ENCODE measurements at places on chromosomes 3 and 15.

DNA sequence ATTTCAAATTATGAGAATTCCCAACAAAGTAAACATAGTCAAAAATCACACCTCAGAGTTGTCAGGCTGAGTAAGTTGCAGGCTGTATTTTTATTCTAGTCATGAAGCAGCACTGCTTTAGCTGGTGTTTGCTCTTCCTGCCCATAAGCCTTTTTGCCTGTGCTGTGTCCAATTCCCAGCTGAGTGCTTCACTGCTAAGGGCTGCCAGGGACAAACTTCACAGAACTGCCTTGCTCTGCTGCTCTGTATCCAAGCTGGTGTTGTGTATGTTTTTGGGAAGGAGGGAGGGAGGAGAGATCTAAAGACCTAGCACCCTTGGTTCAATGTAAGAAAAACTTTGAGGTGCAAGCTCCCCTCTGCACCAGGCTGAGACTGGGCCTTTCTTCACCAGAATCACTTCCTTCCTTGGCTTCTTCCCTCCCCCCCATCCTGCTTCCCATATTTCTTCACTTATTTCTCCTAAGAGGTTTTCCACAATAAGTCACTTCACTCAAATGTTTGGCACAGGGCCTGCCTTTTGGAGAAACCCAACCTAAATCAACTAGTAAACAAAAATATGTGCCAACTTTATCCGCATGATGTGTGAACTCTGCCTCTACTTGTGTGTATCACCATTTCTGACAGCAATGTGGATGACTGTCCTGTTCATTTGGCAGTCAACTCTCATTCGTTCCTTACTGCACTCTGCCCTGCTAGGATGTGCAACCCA is 156.1 kb downstream of the TBL1XR1 start:
- no peak for DNase-seq

- DNase-seq, result no peak
Measured at GRCh38 chr3:17755836-17756235, 13.4 kb upstream of the TBC1D5 start.

- no peak for DNase-seq
Measured at GRCh38 chr3:67561667-67562394, 92.6 kb downstream of the SUCLG2 start.

GRCh38 chr3:77475507-77475906 is 435.6 kb downstream of the ROBO2 start:
- DNase-seq, result no peak

- DNase-seq, result no peak
Measured at GRCh38 chr3:160695915-160696327, 19.0 kb downstream of the ARL14 start.

GRCh38 chr3:9280451-9281219 is 31.2 kb upstream of the SRGAP3 start:
- DNase-seq, result no peak

DNA sequence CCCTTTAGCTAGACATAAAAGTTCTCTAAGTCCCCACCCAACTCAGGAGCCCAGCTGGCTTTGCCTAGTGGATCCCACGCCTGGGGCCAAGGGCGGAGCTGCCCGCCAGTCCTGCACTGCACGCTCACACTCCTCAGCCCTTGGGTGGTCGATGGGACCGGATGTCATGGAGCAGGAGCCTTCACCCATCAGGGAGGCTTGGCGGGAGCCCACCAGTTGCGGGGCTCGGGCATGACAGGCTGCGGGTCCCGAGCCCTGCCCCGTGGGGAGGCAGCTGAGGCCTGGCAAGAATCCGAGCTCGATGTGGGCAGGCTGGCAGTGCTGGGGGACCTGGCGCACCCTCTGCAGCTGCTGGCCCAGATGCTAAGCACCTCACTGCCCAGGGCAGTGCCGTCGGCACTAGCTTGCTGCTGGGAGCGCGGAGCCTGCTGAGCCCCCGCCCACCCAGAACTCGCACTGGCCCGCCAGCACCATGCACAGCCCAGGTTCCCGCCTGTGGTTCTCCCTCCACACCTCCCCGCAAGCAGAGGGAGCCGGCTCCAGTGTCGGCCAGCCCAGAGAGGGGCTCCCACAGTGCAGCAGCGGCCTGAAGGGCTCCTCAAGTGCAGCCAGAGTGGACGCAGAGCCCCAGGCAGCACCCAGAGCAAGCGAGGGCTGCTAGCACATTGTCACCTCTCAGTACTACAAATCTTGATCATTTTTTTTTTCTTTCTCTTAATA is 391.4 kb upstream of the NDN start:
- no peak for DNase-seq

GRCh38 chr15:97235611-97235985 is 724.9 kb upstream of the ARRDC4 start:
- DNase-seq, result no peak

GRCh38 chr3:99895703-99896441 is 78.2 kb downstream of the CMSS1 start:
- no peak for DNase-seq

DNA sequence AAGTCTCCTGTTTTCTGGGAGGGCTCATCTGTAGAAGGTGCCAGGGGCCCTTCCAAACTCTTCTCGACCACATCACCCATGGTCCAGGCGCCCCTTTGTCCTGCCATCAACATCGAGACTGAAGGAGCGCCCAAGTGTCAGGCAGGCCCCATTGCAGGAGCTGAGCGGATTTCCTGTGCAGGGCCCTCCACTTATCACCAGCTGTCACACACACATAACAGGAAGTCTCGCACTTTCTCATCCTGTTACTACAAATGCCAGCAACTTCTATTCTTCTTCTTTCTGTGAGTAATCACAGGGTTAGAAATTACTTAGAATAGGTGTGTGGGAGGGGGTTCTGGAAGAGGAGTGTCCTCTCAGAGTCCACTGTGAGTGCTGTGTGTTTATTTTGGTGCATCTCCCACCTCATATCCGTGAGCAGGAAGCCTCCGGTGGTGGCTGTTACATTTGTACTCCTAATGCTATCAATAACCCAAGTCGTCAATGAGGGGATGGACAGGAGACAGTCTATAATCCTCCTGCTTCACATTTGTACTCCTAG is at the start of gene KLHL6:
Gene KLHL6, minus strand, starts transcription at position 166 of the 541 bp plus-strand sequence. Its CDS starts 53 bp downstream, at position 113.
- peak; percentile 41 for DNase-seq

DNA sequence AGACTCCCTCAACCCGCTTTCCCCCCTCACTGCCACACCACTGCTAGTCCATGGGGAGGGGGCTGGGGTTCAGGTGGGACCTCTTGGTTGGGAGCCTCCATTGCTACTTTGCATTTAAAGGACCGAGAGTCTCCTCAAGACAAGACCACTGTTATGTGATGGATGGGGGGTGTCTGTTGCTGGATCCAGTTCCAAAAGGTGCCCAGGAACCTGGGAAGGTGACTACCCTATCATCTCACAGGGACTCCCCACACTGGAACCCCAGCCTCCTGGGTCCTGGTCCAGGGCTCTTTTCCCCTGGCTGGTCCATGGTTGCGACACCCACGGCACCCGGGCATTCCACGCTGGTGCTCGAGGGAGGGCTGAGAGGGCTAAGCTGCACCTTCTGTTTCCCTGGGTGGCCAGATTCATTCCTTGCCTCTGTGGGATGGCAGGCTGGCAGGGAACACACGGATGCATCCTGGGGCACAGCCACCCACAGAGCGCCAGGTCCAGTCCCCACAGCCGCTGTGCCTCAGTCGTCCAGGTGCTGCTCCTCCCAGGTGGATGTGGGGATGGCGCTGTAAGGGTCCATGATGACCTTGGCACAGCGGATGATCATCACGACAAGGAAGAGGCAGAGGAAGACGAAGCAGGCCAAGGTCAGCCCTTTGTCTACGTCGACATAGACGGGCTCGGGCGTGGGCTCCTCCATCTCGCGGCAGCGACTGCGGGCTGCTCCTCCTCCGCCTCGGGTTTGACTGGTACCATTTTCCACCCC is 48.6 kb downstream of the FAH start:
- DNase-seq, result no peak

GRCh38 chr3:36957063-36957462 is 12.2 kb upstream of the TRANK1 start:
- no peak for DNase-seq

DNA sequence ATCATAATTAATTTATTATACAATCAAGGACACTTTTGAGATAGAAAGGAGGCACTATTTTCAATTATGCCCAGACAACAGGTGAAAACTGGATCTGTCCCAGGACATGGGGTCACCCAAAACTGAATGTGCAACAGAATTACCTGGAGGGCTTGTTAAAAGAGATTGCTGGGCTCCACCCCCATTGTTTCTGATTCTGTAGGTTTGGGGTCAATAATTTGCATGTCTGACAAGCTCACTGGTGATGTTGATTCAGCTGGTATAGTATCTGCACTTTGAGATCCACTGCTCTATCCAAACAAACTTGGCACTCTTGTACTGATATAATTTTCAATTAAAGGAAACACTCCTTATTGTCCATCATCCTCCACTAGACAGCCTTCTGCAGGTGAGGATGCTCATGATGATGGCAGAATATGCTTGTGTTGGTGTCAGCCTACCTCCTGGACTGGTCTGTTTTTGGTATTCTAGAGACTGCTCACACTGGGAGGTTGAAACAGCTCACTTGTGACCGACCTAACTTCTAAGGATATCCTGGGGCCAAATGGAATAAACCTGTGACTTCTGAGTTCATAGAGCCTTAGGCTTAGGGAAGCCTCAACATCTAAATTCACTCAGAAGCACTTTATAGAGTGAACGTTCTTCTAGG is 2.2 kb downstream of the P2RY14 start:
- DNase-seq, result no peak

DNA sequence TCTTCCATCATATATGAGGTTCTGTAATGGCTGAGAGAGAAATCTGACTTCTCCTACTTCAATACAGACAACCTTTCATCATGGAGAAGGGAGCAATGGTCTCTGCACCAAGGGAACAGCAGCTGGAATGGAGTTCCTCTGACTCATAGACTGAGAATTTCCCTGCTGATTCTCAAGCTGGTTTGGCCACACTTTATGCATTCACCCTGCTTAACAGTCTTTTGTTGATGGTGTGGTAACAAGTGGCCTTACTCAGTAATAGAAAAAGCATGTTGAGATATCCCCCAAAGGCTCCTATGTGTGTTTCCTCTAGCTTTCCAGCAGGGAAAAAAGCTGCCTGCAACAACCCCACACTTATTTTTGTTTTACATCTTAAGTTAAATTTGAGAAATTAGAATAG is 138.1 kb downstream of the GREM1 start:
- no peak for DNase-seq

- no peak for DNase-seq
Measured at GRCh38 chr15:61309031-61309511, 80.0 kb upstream of the RORA start.

GRCh38 chr3:62602129-62602770 is 228.9 kb upstream of the FEZF2 start:
- no peak for DNase-seq

DNA sequence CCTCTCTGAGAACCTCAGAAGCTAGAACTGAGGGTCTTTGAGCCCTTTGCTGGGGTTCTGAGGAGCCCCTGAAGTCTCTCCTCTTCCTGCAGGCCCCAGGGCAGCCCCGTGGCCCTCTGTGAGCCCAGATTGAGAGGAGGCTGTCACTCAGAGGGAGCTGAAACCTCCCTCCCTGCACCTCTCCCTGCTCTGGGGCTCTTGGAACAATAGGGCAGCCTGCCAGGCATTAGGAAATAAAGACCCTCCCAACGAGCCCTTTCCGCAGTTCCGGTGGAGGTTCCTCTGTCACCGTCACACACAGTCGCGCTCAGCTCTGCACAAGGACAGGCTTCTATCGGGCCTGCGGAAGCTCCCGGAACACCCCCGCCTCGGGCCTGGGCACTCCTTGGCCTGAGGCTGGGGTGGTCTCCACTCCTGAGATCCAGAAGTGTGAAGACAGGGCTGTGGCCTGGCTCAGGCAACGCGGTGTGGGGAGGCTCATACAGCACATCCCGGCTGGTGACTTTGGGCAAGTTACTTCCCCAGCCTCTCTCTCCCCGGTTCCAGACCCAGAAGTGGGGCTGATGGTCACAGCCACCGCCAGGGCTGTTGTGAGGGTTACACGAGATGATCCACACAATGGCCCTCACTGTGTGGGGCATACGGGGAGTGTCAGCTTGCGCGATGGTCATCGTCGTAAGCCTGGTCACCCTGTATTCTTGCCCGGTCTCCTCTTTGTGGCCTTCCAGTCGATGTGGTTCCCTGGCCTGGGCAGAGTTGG is 17.7 kb downstream of the MELTF start:
- no peak for DNase-seq

DNA sequence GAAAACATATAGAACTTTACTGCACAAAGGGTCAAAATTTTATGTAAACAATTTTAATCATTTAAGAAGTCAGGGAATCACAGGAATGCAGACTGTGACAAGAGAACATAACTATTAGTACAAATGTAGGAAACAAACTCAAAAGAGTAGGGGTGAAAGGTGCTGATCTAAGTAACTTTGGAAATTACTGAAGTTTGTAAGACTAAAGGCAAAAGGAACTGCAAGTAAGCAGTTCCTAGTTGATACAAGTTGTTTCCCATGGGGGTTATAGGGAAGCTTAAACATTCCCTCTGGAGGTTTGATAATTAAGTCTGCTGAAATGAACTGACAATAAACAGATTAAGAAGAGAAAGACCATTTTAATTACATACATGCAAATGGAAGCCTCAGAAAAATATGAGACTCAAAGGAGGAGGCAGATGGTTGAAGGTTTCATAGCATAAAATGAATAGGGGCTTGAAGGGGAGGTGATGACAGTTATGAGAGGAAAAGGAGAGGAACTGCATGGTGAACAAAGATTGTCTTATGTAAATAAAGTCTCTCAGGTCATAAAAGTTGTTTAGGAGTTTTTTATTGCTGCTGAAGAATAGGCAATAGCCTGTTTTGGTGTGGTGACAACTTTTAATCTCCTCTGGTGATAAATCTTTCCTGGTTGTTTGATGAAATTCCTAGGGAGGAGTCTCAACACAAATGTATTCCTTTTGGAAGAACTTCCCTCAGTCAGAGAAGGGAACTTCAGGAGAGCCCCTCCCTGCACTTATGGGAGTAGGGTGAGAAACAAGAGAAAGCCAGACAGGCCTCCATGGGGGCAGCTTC is 17.1 kb downstream of the SETMAR start:
- no peak for DNase-seq

- DNase-seq, result no peak
Measured at GRCh38 chr3:70959506-70960291, 623.8 kb downstream of the FOXP1 start.

- DNase-seq, result no peak
Measured at GRCh38 chr3:107928084-107928445, 162.8 kb downstream of the CD47 start.

DNA sequence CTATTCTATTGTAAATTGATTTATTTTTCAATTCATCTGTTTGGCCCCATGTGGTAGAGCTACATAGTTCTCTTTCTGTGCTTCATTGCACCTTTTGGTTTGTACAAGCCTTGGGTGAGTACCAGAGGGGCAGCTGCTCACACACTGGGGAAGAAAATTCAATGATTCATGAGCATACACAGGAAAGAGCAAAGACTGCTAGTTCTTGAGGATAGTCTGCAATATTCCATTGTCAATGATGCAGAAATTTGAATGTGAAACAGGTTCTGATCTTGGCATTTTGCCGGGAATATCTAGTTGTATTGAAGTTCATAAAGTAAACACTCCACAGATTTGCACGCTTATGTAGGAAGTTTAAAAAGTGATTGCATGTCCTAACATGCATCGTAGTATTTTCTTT is 304.6 kb downstream of the NAALADL2 start:
- DNase-seq, result no peak

GRCh38 chr15:80591938-80592825 is 102.9 kb upstream of the ABHD17C start:
- no peak for DNase-seq

All from activated CD4-positive, alpha-beta T cell treated with anti-CD3 and anti-CD28 coated beads, Interleukin-2, amount 50 U/mL, for 24 hours (primary cell).